ENCODE measurements at places on chromosomes 3 and 15. TPM values are rescaled to one million over a fixed set of nuclear protein-coding genes. Genes with fewer than 3 reads are reported as not detected.
A peak's percentile ranks its signal among the peaks of the same experiment; 100 is the strongest.

The DNAJC19 gene
- 55.0 TPM for total RNA-seq

The HESX1 gene
- total RNA-seq: 1.1 TPM

DNA sequence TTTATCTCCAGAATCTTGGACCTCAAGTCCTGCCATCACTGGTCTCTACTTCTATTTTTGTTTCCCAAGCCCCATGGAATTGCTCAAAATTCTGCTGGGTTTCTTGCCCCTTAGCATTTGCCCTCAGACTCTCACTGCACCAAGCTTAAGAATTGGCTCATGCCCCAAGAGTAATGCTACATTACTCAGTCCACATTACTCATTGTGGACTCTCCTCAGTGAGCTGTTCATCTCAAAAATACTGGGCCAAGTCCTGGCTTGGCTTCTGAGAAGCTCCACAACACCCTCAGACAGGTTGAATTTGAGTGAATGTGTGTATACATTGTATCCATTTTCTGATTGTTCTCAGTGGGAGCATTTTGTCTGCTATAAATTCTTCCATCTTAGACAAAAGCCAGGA, 364.4 kb upstream of the ARHGEF26 start:
- DNase-seq: no peak

GRCh38 chr3:72543246-72543645, 305.0 kb downstream of the SHQ1 start:
- DNase-seq: no peak

DNA sequence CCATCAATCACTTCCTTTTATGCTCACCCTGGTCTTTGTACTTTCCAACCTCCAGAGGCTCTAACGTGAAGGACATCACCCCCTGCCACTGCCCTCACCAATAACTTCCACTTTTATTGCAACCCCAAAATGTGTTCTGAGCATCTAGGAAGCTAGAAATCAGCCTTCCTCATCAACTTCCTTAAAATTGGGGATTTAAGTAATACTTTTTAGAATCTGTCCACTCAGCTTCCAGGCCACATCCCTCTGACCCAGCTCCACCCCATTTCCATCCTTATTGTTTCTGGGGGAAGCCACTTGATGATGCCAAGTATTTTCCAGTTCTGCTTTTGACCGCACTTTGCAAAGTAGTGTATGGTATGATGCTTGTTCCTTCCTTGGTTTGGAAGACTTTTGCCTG, 73.5 kb upstream of the XCR1 start:
- no peak for DNase-seq

DNA sequence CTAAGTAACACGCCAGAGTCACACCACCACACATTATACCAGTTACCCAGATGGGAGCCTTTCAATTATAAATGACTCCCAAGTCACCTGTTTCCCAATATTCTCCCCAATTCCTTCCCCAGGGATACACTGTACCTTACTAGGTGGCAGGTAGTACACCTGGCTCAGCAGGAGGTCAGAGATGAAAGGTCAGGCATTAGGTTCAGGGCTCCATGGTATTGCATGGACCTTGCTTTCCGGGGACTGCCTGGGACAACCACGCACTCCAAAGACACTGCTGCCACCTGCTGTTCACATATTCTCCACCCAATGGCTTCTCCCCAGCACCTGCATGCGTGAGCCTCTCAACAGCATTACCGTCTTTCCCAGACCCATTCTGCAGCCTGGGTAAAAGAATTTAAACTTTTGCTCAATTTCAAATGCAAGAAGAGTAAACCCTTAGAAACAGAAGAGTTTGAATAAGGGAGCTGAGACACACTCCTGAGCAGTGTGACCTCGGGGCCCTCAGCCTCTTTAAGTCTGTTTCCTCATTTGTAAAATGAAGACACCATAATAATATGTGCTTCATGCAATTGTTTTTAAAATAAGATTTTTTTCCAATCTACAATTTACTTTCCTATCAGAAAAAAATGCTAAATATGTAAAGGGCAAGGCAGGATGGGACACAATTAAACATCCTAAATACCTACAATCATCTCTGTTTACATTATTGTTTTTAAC, 28.0 kb upstream of the LACTB start:
- DNase-seq: peak; percentile 87

DNA sequence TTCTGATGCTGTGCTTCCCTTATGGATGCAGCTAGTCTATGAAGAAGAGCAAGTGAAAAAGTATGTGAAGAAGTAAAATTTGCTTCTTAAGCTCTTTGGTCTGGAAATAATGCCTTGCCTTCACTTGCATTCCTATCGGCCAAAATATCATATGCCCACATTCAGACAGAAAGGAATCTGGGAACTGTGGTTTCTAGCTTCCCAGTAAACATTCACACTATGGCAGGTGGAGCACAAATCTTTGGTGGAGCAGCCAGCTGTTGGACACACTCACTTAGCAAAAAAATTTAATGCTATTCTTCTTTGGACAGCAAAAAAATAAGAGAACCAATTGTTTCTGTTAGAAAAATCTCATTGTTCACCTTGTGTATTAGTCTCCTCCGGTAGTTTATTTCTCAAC, 12.3 kb upstream of the COL6A6 start:
- no peak for DNase-seq

DNA sequence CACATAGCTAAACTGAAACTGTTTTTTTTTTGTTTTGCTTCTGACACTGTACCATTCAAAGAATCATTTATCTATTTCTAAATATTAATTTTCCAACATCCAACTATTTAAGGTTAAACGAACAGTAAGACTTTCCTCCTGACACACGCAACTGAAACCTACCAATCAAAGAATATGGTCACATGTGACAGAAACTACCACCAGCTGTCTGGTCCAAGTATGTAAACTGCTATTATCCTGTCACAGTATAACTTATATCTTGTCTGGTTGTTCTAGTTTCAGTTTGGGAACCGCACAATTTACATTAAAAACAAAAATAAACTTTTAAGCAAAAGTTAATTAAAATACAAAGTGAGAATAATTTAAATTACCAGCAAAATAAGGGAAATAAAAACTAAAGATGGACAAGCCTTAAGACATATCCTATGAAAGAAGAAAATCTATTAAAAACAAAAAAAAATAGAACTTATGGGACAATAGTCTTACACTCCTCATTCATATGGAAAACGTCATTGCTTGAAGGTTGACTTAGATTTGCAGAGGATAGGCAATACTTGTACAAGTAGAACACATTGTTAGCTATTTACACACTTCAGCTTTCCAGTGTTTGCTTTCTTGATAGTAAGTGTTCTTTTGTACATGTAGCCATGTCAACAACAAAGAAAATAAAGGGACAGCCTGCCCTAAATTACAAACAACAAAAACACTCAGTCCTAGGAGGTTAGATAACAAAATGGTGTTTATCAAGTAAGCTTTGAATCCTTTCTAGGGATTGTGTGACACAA, 26.8 kb upstream of the CHRM5 start:
- no peak for DNase-seq

Measured in activated CD4-positive, alpha-beta T cell treated with anti-CD3 and anti-CD28 coated beads for 36 hours (primary cell).